ENCODE measurements at places on chromosomes 3 and 15. TPM values are rescaled to one million over a fixed set of nuclear protein-coding genes. Genes with fewer than 3 reads are reported as not detected.

Gene PSTPIP1
- total RNA-seq = 1.4 TPM

Gene ISL2
- 1.6 TPM for total RNA-seq

Gene ZNF80
- total RNA-seq = not detected

Gene EAF2
- 1.6 TPM for total RNA-seq

Gene ALPK3
- total RNA-seq = 3.1 TPM

Gene HYKK
- 9.4 TPM for total RNA-seq

Gene KCNAB1
- 0.13 TPM for total RNA-seq

Gene PAQR5
- 1.9 TPM for total RNA-seq

Gene MRPL3
- 115 TPM for total RNA-seq

Gene AGBL1
- total RNA-seq = not detected

Gene C3orf85
- not detected for total RNA-seq

Gene RASL12
- total RNA-seq = 39.0 TPM

Gene ITPKA
- total RNA-seq = 44.2 TPM

Gene GPX1
- 337 TPM for total RNA-seq

Gene SLC22A14
- not detected for total RNA-seq

Gene SPTSSB
- not detected for total RNA-seq

Gene ADCY5
- total RNA-seq = 0.13 TPM

Gene CPA3
- total RNA-seq = not detected

Gene PCYT1A
- total RNA-seq = 47.3 TPM

Gene CSTA
- 0.88 TPM for total RNA-seq

Gene IL5RA
- not detected for total RNA-seq

Gene OR4F15
- total RNA-seq = not detected

Gene UBR1
- 15.8 TPM for total RNA-seq

Gene HCN4
- not detected for total RNA-seq

Gene ADAMTS17
- total RNA-seq = not detected

Gene IMPG2
- 0.24 TPM for total RNA-seq

Gene LTF
- total RNA-seq = not detected

Gene ELL3
- total RNA-seq = 3.7 TPM

Gene IGDCC3
- total RNA-seq = 0.08 TPM

Gene TIMP4
- 4.9 TPM for total RNA-seq

Gene CMTM7
- 15.0 TPM for total RNA-seq

Gene CYP19A1
- 0.08 TPM for total RNA-seq

Gene LAMB2
- 246 TPM for total RNA-seq

Gene CAND2
- total RNA-seq = 5.0 TPM

Gene SI
- not detected for total RNA-seq

Gene CASR
- not detected for total RNA-seq

Gene EXD1
- not detected for total RNA-seq

Gene ECE2
- total RNA-seq = not detected

Gene CHRM5
- total RNA-seq = not detected

Gene PRSS50
- total RNA-seq = not detected

Gene SGO1
- 5.2 TPM for total RNA-seq

Gene PLA2G4B
- under 0.01 TPM for total RNA-seq

Gene SRP14
- total RNA-seq = 239 TPM

Gene MSL2
- total RNA-seq = 15.5 TPM

Gene UROC1
- total RNA-seq = not detected

Gene STT3B
- 96.8 TPM for total RNA-seq

Gene SNX22
- 0.40 TPM for total RNA-seq

Gene LIPC
- total RNA-seq = not detected

Gene B4GALT4
- 23.4 TPM for total RNA-seq

Gene CRABP1
- not detected for total RNA-seq

Gene RHOV
- total RNA-seq = not detected

Gene PDIA5
- total RNA-seq = 50.9 TPM

Gene PTPN23
- total RNA-seq = 17.8 TPM

Gene ZNF385D
- total RNA-seq = 0.40 TPM

Gene SCG3
- total RNA-seq = not detected

Data from epithelial cell of alveolus of lung (primary cell).